ENCODE measurements at places on chromosomes 6 and 20.

DNA sequence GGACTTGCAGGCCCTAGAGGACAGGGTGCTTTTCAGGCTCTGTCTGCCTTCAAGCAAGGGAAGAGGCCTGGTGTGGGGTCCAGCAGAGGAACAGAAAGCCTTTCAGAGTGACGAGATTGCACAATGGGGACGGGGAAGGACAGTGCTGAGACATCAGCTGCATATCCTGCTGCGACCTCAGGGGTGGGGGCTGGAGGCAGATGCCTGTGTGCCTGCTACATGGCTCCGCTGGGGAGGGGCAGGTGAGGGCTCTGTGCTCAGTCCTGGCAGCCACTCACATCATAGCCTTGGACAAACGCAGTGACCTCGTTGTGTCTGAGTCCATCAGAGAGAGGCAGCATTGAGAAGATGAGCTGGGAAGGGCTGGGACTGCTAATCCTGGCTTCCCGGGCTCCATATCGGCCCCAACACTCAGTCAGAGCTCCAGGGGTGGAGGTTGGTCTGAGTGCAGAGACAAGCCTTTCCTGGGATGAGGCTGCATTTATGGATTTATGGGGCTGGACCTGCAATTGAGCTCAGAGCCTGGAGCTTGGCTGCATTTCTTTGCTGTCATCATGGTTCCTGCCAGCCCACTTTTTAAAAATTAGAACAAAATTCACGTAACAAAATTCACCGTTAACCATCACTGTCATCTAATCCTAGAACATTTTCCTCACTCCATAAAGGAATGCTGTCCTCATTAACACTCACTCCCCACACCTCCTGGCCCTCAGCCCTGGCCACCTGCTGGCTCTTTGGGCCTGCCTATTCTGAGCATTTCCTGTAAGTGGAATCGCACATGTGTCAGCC is 196.9 kb upstream of the SLC24A3 start:
- DNase-seq, result no peak

GRCh38 chr6:137927777-137928218 is 60.7 kb downstream of the TNFAIP3 start:
- peak; percentile 83 for DNase-seq

DNA sequence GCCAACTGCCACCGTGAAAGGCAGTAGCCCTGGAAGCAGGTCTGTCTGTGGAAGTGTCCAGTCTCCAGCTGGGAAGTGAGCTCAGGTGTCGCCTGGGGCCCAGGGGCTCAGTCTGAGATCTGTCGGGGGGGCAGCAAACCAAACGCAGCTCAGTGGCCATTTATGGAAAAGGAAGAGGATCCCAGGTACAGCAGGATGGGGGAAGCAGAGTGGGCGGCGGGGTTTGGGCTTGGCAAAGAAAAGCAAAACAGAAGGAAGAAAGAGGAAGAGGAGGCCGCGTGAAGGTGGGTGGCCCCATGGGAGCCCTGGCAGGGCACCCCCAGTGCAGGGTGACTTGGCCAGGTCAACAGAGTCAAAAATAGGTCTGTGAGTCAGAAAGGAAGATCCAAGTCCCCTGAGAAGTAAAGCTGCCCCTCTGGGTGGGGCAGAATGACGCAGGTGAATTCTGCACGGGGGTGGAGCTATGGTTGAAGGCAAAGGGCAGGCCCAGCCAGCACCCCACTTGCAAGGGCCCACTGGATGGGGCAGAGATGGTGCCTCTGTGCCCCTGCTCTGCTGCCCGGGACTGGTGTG is 5.3 kb downstream of the PXDC1 start:
- DNase-seq, result no peak

DNA sequence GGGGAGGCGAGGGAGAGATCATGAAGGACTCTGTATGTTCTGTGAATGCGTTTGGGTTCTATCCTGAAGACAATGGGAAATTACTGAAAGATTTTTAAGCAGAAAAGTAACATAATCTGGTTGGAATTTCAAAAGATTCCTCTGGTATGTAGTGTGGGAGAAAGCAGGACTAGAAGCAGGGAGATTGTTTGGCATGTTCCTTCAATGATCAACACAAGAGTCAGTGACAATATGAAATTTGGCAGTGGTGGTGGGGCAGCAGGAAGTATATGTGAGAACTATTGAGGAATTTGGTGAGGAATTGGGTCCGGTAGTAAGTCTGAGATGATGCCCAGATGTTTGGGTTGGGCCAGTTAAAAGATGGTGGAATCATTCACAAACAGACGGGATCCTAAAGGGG is 348.7 kb downstream of the CD83 start:
- DNase-seq, result no peak

DNA sequence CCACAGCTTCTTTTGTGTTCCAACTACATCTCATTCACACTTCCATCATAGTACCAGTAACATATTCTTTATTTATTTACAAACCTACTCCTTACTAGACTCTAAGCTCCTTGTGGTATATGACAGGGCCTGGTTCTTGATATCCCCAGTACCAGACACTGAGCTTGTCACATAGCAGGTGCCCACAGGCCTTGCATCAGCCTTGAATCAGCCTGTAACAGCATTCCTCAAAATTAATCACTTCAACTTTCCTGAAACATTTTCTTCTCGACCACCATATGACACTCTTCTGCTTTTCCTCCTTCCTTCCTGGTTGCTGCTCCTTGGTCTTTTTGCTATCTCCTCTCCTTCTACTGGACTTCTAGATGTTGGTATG is 24.7 kb upstream of the SRPK1 start:
- no peak for DNase-seq

- DNase-seq, result no peak
These were observed 48.1 kb upstream of the SLC17A4 start for GRCh38 chr6:25706314-25707014.

DNA sequence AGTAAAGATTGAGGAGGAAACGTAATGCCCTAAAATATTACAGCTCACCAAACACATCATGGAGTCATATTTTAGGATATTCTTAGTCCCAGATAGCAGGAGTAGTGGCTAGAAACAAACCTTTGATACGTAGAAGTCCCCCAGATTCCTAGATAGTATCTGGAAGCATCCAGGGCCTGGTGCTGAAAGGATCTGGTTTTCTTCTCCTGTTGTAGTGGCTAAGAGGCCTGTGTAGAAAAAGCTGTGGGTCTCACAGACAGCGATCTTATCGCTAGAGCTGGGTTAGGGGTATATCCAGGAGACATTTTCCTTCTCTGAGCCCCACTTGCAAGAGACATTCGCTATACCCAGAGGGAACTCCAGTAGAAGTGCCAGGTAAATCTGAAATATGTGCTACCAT is 139.9 kb downstream of the KCNQ5 start:
- no peak for DNase-seq

- DNase-seq, result no peak
These were observed 13.9 kb upstream of the MTCL3 start for GRCh38 chr6:127533011-127533410.

DNA sequence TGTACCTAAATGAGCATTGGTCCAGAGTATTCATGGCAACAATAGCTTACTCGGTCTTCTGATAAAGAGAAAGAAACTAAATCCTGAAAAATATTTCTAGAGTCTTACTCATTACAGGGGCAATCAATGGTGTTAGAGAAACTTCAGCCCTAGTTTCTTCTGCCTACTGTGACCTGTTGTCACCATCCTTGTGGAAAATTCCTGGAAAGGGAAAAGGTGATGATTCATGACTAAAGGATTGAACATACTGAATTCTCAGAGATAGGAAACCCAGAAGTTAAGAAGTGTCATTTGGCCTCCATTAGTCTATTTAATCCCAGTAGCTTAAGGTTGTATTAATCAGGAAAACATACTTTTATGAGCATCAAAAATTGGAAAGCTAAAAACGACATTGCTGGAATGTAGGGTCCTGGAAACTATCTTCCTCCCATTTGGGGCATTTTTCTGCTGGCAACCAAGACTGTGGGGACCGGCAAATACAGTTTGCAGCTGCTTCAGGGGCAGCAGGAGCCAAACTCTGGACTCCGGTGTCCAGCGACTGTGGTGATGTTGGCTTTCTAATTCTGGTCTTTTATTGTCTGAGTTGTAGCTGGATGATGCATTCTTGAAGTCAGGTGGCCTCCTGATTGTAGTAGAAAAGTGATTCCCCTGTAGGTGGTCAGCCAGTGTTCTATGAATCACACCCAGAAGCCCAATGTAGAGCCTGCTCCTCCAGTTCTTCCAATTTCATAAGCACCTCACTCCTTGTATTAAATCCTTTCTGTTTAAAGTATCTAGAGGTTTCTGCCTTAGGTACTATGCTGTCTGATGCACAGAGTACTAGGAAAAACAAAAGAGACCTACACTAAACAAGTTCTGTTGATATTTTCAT is 67.6 kb downstream of the LCA5 start:
- no peak for DNase-seq

GRCh38 chr6:106134906-106135634 is 48.9 kb downstream of the PRDM1 start:
- no peak for DNase-seq

DNA sequence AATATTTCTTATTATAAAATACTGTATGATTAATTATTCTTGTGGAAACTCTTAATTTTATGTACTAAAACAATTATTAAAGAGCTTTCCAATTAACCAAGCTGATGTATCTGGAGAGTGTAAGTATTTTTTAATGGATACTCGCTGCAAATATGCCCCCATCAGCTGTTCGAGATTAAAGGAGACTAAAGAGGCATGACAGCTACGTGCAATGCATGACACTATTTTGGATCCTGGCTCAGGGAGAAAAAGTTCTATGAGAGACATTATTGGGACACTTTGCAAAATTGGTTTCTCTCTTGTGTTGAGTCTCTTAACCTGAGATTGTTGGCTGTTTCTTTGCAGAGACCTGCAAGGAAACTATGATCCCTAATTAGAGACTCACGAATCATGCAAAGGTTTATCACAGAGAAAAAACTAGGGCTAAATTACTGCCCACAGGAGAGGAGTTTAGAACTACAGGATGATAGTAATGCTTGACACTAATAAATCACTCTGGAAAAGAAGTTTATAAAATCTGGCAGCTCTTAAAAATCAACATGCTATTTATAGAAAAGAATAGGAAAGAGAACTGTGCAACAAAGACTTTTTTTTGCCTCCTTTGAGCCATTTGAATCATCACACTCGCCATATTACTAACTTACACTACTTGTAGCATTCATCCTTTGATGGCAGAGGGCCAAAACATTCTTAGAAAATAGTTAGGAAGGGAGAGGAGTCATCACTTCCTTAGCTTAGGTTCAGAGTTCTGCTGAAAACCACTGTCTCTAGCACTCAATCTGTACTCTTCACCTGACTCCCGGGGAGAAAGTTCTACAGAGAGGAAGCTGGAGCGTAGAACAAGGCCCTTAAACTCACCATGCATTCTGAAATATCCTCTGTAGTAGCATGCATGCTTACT is 25.3 kb downstream of the NRN1 start:
- no peak for DNase-seq

GRCh38 chr6:108559884-108560462 is 744 bp upstream of the FOXO3 start:
- no peak for DNase-seq

DNA sequence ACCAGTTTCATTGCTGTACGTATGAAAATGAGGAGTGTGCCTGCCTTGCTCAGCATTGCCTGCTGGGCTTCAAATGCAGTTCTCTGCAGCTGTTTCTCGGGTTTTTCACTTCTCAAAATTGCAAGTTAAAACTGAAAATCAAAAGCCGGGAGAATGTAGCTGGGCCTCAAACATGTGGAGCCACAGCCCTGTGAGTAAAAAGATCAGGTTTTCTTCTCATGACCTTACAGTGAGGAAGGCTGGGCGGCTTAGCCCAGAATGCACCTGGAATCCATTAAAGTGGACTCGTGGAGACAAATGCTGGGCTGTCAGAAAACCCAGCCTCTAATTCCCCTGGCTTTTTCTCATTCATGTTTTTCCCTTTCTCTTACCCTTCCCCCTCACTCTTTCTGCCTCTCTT is 34.4 kb downstream of the DSE start:
- DNase-seq, result no peak

- no peak for DNase-seq
These were observed 141.5 kb upstream of the TOP1 start for GRCh38 chr20:40887105-40887504.

GRCh38 chr20:56454754-56455153 is 13.7 kb upstream of the RTF2 start:
- DNase-seq, result peak; percentile 28

DNA sequence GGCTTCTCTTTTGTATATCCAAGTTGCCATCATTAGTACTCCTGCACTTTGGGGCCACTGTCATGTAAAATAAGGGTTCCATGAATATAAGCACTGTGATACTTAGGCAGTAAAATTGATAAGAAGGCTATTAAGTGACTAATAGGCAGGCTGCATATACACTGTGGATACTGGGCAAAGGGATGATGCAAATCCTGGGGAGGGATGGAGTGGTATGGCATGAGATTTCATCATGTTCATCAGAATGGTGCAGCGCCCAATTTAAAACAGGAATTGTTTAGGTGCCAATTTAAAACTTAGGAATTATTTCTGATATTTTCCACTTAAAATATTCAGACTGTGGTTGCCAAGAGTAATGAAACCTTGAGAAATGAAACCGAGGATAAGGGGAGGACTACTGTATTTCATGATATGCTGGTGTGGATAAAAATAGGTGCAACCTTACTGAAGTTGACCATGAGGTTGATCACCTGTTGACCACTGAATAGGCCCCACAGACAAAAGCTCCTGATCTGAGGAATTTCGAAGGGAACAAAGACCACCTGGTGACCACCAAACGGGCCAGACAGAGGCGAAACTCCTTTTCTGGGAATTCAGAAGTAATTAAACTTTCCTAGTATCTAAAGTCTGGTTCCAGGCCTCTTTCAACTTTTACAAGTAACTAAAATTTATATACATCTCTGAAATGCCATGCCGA is 4.9 kb upstream of the TRIM39 start:
- no peak for DNase-seq

- DNase-seq, result no peak
These were observed 13.1 kb upstream of the RNASET2 start for GRCh38 chr6:166969390-166970002.

DNA sequence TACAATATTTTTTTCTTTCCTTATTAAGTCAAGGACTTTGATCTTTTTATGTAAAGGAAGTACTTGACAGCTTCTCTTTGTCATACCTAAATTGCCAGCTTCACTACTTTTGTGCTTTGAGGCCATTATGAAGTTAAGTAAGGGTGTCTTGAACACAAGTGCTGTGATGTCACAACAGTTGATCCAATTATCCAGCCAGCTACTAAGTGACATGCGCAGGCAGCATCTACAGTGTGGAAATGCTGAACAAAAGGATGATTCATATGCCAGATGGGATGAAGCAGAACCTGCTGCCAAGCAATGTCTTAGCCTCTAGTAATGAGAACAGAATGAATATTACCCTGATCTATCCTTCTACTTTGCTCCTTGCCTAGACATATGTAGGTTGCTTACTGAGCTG is 68.3 kb upstream of the TMEM244 start:
- DNase-seq, result no peak

- no peak for DNase-seq
These were observed 24.4 kb downstream of the CNR1 start for GRCh38 chr6:88141561-88142296.

DNA sequence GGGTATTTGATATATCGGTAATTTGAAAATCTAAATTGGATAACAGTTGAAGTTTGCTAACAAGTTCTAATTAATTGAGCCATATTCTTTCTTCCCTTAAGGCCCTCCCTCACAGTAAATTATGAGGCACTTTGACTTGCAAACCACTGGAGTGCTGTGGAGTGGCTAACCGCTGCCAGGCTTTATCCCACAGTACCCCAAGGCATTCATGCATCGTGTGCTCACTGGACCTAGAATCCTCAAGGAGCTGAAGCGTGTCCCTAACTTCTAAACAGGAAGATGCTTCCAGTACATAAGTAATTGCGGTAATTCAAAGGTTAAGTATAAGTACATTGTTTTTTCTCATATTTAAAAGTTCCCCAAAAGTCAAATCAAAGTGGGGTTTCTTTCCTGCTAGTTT is 499.9 kb downstream of the TFAP2A start:
- no peak for DNase-seq
